ENCODE measurements at places on chromosomes 7 and 10.
A peak's percentile ranks its signal among the peaks of the same experiment; 100 is the strongest.

- DNase-seq: no peak
Measured at GRCh38 chr7:78496096-78496630, 697.6 kb downstream of the PHTF2 start.

- DNase-seq: no peak
Measured at GRCh38 chr7:84187087-84187805, 7.3 kb downstream of the SEMA3A start.

GRCh38 chr10:13705526-13706174, 118.9 kb downstream of the PRPF18 start:
- DNase-seq: no peak

GRCh38 chr10:97708976-97709946, 4.3 kb upstream of the MARVELD1 start:
- peak; percentile 57 for DNase-seq

- DNase-seq: no peak
Measured at GRCh38 chr7:67359900-67360299, 363.3 kb downstream of the TYW1 start.

GRCh38 chr10:70685455-70685911, 13.2 kb downstream of the ADAMTS14 start:
- DNase-seq: no peak

GRCh38 chr7:18829858-18830285, 287.6 kb downstream of the TWIST1 start:
- DNase-seq: no peak

DNA sequence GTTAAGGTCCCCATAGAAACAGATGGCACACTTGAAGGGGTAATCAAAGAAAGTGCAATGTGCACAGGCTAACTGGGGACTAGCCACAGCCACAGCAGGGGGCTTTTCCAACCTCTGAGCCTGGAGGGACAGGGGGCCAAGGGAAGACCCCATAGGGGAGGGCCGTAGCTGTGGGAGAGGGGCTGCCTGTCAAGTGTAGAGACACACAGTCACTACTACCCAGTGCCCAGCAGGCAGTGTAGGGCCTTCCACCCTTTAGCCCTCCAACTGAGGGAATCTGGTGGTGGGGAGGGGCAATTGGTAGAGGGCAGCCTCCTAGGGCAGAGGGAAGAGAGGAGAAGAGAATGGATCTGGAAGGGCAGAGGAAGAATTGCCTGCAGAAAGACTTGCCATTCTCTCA, 54.6 kb downstream of the CREB5 start:
- DNase-seq: no peak

- DNase-seq: peak; percentile 93
Measured at GRCh38 chr10:75404815-75405597, 3.4 kb upstream of the ZNF503 start.

- DNase-seq: peak; percentile 21
Measured at GRCh38 chr7:99036546-99037111, 107.3 kb downstream of the SMURF1 start.

DNA sequence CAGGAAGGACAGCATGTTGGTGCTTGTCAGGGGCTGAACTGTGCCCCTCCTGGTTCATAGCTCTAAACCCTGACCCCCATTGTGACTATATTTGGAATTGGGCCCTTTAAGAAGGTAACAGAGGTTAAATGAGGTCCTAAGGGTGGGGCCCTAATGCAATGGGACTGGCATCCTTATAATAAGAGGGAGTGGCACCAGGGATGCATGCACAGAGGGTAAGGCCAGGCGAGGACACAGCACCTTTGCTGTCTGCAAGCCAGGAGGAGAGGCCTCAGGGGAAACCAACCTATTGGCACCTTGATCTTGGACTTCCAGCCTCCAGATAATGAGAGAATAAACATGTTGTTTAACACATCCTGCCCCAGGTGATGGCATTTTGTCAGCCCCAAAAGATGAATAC, 61.3 kb upstream of the EBF3 start:
- DNase-seq: no peak

DNA sequence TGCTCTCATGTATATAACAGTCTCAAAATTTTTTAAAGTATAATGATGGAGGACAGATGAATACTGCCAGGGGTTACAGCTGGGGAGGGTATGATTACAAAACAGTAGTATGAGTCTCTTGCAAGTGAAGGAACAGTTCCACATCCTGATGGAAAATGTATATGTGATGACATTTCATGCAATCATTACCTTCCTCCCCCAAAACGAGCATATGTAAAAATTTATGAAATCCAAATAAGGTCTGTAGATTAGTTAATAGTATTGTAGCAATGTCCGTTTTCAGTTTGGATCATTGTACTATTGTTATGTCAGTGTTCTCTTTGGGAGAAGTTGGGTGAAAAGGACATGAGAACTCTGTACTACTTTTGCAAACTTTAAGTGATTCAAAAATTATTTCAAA, 38.0 kb downstream of the DRGX start:
- DNase-seq: no peak

DNA sequence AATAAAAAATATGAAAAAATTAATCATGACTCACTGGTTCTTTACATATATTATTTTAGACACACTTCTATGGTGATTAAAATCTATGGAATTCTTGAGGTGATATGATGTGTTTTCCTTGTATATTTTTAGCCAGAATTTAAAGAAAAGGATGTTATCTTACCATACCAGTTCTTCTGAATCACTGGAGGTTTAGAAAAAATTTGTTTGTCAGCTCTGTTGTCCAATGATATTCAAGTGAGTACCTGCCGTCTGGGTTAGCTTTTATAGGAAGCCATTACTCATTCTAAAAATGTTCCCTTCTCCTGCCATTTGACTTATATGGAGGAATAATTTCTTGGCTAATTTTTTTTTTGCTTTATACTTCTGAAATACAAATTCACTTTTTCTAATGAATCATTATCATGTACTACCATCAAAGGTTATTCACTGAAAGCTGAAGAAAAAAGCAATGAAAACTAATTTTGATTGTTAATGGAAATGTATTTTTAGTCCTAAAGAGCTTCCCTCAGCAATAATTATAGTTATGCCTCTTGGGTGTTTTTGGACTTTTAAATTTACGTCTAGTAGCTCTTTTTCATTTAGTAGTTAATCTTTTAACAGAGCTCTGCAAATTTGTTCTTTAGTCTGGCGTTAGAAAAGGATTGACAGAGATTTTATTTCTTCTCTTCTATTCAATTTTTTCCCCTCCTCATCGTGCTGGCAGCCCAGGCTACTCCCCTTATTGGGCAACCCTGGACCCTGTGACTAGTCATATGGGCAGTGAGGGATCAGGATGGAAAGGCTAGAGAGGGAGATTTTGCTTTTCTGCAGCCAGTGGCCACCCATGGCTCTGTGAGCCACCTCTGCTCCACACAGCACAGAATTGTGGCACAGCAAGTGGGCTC, 434.2 kb downstream of the LRMDA start:
- no peak for DNase-seq

DNA sequence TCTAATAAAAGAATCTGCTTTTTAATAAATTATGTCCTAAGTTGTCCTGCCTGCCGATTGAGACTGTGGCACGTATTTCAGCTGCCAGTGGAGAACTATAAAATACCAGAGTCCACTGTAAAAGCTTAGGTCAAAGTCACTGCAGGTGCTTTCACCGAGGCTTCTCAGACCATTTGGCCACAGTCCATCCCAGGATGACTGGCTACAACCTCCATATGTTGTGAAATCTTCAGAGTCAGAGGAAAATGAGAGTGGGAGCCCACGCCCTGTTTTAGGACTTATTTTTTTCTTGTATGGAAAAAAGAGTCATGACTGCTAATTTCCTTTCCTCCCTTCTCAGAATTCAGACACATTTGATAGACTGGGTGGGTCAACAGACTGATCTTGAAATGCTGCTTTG, 182.9 kb downstream of the ANK3 start:
- DNase-seq: no peak

DNA sequence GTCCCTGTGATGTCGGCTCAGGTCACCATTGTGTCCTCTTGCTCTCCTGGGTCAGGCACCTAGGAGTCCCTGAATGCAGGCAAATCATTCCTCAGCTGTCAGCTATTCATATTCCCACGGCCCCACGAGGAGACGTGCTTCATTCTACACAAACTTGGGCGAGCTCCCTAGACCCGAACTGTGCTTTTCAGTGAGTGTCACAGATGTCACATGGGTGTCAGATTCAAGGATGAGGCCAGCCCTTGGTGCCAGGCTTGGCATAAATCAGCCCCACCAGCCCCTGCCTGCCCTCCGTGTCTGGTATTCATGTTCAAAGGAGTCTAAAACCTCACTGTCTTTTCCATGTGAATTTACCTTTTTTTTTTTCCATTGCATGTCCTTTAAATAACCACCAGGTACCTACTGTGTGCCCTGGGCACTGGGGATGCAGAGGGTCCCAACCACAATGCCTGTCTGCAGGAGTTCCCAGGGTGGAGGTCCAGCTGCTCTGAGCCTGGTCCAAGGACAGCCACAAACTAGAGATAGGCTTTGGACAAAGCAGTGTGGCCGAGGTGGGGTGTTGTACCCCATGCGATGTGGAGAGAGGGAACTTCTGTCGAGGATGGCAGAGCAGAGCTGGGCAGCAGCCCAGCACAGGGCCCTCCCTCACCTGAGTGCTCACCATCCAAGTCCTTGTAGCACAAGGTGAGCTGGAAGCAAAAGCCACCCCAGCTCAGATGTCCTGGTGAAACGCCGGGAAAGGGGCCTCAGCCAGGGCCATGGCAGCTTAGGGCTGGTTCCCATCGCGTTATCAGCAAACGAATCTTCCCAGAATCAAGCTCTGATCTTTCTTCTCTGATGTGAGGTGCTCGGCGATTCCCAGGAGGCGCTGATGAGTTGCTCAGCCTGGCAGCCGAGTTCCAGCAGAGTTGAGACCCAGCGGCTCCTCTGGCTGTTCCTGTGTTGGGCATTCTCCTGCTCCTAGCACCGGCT, 611.9 kb downstream of the PTPRN2 start:
- no peak for DNase-seq

DNA sequence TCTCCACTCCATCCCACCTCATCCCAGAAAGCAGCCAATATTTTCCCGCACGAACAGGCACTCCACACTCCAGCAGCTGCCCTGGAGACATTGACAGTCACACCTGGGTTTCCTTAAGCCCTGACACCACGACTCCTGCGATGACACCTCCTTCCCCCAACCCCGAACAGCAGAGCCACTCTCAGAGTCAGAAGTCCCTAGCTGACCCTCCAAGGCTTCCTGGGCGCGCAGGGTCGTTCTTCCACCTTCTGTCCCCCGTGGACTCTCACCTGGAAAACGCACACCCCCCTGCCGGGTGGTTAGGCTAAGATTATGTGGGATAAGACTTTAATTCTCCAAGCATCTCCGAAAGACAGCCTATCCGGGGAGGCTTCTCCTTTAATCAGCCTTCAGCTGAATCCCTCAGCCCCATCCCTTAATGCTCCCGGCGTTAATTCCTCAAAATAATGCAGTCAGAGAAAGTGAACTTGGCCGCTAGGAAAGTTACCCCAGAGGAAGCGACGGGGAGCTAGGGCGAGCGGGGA, 1.1 kb downstream of the DENND11 start:
- no peak for DNase-seq

- no peak for DNase-seq
Measured at GRCh38 chr7:115635876-115636275, 394.7 kb downstream of the TFEC start.

- peak; percentile 63 for DNase-seq
Measured at GRCh38 chr10:104937567-104937966, 296.5 kb downstream of the SORCS3 start.

DNA sequence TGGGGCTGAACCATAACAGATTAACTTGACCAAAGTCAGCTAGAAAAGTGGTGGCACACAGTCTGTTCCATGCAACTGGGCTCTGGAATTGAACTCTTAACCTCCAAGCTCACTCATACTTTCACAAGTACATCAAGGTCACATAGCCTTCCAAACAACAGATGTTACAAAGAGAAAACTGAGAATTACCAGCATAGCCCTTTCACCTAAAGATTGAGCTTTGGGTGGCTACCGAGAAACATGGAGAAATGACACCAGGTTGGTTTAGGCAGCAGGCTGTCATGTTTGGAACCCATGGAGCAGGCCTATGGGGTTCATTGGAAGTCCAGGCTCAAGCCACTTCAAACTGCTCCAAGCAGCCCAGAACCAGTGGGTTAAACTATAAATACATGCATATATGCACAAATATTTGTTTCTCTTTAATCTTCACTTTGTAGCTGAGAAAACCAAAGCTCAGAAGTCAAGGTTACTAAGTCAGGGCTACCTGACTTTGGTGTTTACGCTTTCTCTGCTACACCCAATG, 59.1 kb downstream of the MALSU1 start:
- no peak for DNase-seq

GRCh38 chr7:50863053-50863452, 80.4 kb upstream of the GRB10 start:
- no peak for DNase-seq

GRCh38 chr7:143322760-143323633, 7.1 kb downstream of the CLCN1 start:
- no peak for DNase-seq

- DNase-seq: no peak
Measured at GRCh38 chr7:123557016-123557397, 611 bp downstream of the NDUFA5 start.

DNA sequence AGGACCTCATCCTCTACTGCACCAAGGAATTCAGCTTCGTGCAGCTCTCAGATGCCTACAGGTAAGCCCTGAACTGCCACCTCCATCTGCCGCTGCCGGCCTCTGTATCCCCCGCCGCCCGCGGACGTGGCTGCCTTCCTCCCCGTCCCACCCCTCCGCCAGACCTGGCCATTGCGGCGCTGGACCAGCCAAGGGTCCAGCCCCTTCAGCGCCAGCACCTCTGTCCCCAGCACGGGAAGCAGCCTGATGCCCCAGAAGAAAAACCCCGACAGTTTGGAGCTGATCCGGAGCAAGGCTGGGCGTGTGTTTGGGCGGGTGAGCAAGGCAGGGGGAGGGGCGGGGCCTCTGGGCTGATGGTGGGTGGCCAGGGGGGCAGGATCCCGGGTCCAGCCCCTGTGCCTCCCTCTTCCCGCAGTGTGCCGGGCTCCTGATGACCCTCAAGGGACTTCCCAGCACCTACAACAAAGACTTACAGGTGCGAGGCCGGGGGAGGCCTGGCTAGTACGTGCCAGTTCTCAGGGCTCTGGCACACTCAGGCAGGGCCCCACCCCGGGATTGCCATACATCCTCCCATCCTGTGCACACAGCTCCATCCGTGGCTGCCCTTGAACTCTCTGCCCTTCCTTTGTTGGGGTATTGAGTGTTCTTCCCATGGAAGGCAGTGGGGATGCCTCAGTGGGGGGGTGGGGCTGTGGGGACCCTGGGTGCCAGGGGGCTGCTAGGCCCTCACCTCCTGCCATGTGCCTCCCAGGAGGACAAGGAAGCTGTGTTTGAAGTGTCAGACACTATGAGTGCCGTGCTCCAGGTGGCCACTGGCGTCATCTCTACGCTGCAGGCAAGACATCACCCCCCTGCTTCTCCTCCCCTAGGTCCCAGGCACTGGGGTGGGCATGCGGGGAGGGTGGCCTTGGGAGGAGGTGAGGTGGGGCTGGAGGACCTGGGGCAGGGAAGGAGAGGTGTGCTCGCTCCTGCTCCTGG, 13.5 kb downstream of the ASL start:
- no peak for DNase-seq

- DNase-seq: peak; percentile 50
Measured at GRCh38 chr10:103645141-103646054, 151.9 kb downstream of the NEURL1 start.

GRCh38 chr10:91616137-91616536, 16.7 kb downstream of the PPP1R3C start:
- DNase-seq: no peak

All from SW480 (cell line).